T-cell (primary cell): ENCODE measurements at places on chromosomes 6 and 20.

DNA sequence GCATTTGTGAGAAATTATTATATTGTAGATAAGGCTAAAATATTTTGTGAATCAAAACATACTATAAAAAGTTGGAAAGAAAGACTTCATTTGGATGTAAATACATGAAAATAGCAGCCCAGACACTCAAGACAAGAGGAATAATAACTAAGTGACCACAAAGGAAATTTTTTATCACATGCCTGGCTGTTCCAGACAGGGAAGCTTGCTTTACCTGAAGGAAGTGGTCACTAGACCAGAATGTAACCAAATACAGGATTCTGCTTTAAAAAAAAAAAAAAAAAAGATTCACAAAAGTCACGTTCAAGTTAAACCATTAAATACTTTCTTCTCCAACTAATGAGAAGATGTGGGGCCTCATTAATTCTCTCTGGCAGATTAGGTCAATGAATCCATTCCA, 9.3 kb upstream of the HLA-DQB2 start:
- no peak for DNase-seq

- no peak for DNase-seq
Observed at GRCh38 chr6:85058806-85059205, 294.4 kb upstream of the TBX18 start.

DNA sequence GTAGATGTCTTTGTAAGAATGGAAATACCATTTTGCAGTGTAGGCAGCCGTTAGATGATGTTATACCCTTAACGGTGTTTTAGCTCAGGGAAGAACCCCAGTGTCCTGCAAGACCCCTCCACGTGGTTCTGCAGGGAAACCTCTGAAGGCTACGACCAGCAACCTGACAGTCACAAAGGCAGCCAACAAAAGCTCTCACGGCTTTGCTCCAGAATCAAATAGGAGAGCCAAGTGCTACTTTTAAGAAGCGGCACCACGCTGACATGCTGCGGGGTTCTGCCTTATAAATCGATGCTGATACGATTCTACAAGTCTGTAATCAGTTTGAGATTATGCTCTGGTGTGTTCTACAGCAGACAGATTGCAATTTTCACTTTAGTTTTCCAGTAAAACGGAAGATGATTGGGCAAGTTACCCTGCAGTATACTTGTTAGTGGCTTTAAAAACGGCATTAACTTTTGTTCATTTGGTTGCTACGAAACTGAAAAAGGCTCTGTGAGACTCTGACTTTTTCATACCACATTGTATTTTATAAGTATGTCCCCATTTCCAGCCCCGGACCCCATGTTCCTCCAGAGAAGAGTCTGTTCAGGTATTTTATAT, 312.9 kb downstream of the SAMD5 start:
- no peak for DNase-seq

DNA sequence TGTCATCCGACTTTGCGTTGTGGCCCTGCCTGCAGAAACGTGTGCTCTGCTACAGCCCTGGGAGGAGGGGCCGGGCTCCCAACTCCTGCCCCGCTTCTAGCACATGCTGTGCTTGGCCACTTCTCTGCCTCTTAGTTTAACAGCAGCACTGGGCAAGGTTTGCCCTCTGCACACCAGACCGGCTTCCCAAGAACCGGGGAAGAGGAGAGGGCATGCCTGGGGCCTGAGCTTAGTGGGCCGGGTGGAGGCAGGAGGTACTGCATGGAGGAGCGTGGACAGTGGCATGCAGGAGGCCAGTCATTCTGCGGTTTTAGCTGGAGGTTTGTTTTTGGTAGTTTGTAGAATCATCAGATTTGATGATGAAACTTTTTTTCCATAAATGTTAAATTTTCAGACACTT, 45.5 kb downstream of the CEP43 start:
- DNase-seq, result no peak

- DNase-seq, result no peak
Observed at GRCh38 chr6:169998457-169998856, 247.0 kb downstream of the ERMARD start.

GRCh38 chr6:70107852-70108629, 194.8 kb downstream of the COL9A1 start:
- DNase-seq, result no peak

GRCh38 chr6:99520855-99521632, 5.8 kb upstream of the USP45 start:
- peak; percentile 63 for DNase-seq

GRCh38 chr20:10769700-10770099, 95.9 kb upstream of the JAG1 start:
- DNase-seq, result no peak

- no peak for DNase-seq
Observed at GRCh38 chr6:15369838-15370237, 124.0 kb downstream of the JARID2 start.

- DNase-seq, result no peak
Observed at GRCh38 chr6:130115036-130115435, 96.7 kb downstream of the L3MBTL3 start.

DNA sequence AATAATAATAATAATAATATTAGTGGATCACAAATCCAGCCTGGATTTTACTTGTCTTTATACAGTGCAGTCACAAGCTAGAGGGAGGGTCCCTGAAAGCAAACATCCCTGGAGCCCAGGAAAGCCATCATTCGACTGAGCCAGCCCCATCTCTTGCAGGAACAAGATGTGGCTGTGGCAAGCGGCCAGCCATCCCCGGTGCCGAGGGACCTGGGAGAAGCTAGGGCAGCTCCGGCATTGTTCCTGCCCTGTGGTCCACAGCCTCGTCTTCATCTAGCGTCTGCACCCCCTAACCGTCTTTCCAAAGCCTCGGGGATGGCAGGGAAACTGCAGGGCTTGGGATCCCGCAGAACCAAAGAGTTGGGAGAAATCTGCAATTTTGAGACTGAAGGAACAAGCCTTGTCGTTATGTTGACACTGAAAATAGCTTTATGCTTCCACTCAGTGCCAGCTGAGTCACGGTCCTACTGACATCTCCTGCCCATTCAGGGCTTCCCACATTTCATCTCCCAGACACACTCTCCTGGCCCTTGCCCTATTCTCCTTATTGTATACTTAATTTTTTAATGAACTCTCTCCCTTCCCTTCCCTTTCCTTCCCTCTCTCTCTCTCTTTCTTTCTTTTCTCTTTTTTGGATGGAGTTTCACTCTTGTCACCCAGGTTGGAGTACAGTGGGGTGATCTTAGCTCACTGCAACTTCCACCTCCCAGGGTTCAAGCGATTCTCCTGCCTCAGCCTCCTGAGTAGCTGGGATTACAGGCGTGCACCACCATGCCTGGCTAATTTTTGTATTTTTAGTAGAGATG, 62.5 kb upstream of the ZNFX1 start:
- no peak for DNase-seq

- DNase-seq, result no peak
Observed at GRCh38 chr6:143579703-143580102, 68.2 kb upstream of the FUCA2 start.
